Glomerular endothelial cell (primary cell): ENCODE measurements at places on chromosomes 13 and 19. TPM values are rescaled to one million over a fixed set of nuclear protein-coding genes. Genes with fewer than 3 reads are reported as not detected.
A peak's percentile ranks its signal among the peaks of the same experiment; 100 is the strongest.

- DNase-seq: no peak
These were observed 186.2 kb downstream of the EFNB2 start for GRCh38 chr13:106349080-106349931.

- DNase-seq: no peak
These were observed 11.3 kb upstream of the SHKBP1 start for GRCh38 chr19:40565355-40565754.

GRK1 gene
- total RNA-seq: not detected in 2 replicates

FLT3LG gene
- total RNA-seq: 3.1 and 4.4 TPM in 2 replicates

- DNase-seq: peak; percentile 92
These were observed 19.7 kb downstream of the CEACAM16 start for GRCh38 chr19:44718441-44719261.

- no peak for DNase-seq
These were observed 315.9 kb downstream of the DNAJC15 start for GRCh38 chr13:43339145-43339804.

PSG6 gene
- not detected in 2 replicates for total RNA-seq

OR7C1 gene
- not detected in 2 replicates for total RNA-seq

CCL25 gene
- not detected in 2 replicates for total RNA-seq

GRCh38 chr13:99960663-99961311 is 10.8 kb downstream of the ZIC5 start:
- no peak for DNase-seq

GJB6 gene
- not detected in 2 replicates for total RNA-seq

DNA sequence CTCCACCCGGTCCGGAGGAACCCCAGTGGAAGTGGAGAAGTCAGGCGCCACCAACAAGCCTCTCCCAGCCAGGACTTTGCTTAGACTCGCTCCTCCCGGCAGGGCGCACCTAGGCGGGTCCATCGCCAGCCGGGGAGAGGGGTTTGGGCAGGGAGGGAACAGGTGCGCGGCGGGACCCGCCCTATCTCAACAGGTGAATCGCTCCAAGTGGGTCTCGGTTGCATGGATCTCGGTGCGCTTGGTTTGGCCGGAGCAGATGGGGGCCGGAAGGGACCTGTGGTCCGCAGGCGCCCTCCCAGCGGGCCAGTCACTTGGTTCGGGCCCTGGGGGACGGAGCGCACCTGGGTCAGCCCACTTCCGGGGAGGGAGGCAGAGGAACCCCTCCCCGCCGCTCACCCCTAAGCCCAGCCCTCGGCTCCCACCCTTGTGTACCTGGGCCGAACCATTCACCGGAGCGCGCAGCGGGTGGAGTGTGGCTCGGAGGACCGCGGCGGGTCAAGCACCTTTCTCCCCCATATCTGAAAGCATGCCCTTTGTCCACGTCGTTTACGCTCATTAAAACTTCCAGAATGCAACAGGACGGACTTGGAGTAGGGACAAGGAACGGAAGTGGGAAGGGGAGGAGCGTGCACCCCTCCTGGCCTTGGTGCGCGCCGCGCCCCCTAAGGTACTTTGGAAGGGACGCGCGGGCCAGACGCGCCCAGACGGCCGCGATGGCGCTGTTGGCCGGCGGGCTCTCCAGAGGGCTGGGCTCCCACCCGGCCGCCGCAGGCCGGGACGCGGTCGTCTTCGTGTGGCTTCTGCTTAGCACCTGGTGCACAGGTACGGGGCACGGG is at the start of gene LSR:
TSS of gene LSR (plus strand) at position 693 of the 836 bp plus-strand sequence. CDS start at position 714, 21 bp downstream.
- DNase-seq: no peak

SIGLEC5 gene
- 0.93 TPM in 1 of 2 replicates, not detected in the other for total RNA-seq

- no peak for DNase-seq
These were observed 10.8 kb downstream of the RSPH6A start for GRCh38 chr19:45804140-45804958.

DNA sequence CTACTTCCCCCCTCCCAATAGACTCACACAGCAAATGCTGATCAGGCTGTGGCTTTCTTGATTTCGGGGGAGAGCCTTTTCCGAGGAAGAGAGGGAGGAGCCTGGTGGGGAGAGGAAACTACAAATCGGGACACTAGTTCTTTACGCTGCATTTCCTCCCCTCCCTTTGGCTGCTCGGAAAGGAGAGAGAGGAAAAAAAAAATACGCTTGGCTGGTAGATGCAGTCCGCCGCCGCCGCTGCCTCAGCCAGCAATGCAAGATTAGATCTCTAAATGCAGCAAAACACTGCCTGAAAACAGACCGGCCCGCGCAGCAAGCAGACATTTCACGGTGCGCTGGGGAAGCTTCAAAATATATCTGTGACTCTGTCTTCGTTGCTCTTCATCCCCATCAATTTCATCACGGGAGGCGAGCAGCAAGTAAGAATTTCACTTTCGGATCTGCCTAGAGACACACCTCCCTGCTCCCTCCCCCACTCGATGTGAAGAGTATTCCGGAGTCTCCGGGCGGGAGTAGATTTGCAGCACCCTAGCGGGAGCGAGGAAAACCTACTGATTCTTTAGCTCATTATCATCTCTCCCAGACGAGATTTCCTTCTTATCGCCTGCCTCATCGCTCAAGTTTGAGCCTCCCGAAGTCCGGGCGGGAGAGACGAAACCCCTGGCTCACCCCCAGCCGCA is at the start of gene PCDH17:
TSS of gene PCDH17 (plus strand) at position 149 of the 680 bp plus-strand sequence. CDS start 803 bp downstream, outside the sequence.
- DNase-seq: no peak

DNA sequence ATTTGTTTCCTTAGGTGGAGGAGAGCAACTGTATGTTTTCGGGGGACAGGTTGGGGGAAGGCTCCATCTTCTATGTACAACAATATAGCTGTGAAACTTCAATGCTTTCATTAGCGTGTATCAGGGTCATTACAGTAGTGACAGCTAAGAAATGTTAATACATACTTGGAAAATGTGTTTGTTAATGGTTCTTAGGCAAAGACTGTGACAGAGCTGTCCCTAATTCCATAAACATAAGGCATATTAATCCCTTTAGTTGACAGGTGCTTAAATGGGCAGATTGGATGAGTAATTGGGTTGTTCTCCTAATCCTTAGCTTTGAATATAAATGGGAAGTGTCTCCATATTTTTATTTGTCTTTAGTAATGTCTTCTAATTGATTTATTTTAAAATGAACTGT is 313.7 kb downstream of the HS6ST3 start:
- DNase-seq: no peak

ZNF841 gene
- 6.8 and 14.8 TPM in 2 replicates for total RNA-seq
